ENCODE measurements at places on chromosomes 1 and 21.

DNA sequence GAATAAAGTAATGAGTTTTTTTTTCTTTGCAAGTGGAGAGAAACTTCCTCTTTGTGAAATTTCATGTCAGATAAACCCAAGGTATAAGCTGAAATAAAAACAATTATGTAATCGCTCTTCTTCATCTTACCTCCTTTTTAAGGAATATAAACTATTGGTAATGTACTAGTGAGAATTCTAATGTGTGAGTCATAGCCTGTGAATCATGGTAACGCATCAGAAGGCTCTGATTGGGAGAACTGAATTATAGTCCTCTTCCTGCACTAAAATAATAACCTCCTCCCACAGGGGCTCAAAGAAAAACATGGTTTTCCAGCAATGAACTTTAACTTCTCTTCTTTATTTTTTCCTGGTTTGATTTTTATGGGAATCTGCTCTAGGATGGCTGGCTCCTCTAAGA is 57.1 kb upstream of the COX20 start:
- peak; percentile 38 for DNase-seq

- no peak for DNase-seq
Measured at GRCh38 chr1:54294887-54295286, 94.9 kb downstream of the MRPL37 start.

GRCh38 chr1:160954158-160955104 is at the start of gene ITLN2:
Gene ITLN2 (minus strand): TSS chr1:160954809. CDS start chr1:160954741, 68 bp downstream.
- peak; percentile 6 for DNase-seq

GRCh38 chr21:42918291-42918690 is 7.1 kb downstream of the ERVH48-1 start:
- no peak for DNase-seq

DNA sequence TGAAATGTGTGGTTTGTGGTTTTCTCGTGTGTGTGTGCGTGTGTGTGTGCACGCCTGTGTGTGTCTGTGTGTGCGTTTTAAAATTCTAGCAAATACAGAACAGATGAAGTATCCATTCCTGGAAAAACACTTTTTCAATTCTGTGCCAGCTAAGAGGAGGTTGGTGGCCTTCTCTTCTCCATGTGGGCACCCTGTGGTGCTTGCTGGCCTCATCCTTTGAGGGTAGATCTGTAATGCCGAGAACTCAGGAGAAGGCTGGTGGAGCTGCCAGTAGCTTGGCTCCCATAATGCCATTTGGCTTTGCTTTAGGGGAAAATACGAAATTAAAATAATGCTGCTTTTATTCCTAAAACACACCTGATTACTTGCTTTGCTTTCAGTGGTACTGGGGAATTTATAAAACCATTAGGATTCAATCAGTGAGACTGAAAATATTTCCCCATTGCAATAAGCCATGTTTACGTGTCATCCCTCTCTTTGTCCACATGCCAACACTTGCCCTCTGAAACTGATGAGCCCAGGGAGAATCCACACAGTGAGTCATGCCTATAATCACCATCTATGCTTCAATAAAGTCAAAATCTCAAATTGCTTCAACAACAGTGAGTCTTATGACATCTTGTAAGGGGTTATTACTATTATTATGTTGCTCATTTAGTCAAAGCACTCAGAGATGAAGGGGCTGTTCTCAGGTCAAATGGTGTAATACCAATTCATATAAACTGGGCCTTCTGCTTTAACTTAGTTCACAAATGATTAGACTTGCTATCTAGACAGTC is 39.2 kb downstream of the ABCA4 start:
- peak; percentile 91 for DNase-seq

- DNase-seq = no peak
Measured at GRCh38 chr1:27981145-27981544, 21.4 kb downstream of the XKR8 start.

- no peak for DNase-seq
Measured at GRCh38 chr1:48228156-48228555, 5.6 kb downstream of the SLC5A9 start.

DNA sequence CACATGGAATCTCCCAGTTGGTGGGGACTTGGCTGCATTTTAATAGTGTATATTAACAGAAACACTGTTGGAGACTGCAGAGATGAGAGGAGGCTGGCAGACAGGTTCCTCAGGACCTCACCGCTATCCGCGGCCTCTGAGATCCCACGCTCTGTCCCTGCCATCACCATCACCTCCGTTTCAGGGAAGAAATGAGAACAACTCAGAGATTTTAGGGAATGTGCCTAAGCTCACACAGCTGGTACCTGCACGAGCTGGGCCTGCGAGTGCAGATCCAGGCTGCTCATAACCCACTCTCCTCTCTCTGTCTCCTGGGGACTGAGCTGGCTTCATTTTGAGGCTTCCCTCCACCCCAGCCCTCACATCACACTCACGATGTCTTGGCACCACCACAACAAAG is 62.0 kb downstream of the UMODL1 start:
- no peak for DNase-seq

- DNase-seq = no peak
Measured at GRCh38 chr21:42839271-42840231, 39.8 kb downstream of the WDR4 start.

- no peak for DNase-seq
Measured at GRCh38 chr1:47225430-47226100, 6.5 kb downstream of the TAL1 start.

DNA sequence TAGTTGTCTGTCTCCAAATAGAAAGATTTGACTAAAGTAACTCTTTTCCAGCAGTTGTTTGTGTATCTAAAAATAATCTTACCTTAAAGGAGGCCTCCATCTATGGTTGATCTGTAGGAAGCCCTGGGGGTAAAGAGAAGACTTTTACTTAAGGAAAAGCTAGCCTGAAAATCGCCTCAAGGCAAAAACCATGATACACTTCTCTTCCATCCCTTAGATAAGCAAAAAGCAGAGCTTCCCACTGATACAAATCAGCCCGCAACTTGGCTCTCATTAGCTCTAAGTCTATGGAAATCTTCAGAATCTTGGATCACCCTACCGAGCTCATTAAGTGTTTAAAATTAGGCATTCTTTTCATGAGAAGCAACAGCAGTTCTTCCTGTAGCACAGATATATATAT is 576.9 kb upstream of the PTBP2 start:
- no peak for DNase-seq

DNA sequence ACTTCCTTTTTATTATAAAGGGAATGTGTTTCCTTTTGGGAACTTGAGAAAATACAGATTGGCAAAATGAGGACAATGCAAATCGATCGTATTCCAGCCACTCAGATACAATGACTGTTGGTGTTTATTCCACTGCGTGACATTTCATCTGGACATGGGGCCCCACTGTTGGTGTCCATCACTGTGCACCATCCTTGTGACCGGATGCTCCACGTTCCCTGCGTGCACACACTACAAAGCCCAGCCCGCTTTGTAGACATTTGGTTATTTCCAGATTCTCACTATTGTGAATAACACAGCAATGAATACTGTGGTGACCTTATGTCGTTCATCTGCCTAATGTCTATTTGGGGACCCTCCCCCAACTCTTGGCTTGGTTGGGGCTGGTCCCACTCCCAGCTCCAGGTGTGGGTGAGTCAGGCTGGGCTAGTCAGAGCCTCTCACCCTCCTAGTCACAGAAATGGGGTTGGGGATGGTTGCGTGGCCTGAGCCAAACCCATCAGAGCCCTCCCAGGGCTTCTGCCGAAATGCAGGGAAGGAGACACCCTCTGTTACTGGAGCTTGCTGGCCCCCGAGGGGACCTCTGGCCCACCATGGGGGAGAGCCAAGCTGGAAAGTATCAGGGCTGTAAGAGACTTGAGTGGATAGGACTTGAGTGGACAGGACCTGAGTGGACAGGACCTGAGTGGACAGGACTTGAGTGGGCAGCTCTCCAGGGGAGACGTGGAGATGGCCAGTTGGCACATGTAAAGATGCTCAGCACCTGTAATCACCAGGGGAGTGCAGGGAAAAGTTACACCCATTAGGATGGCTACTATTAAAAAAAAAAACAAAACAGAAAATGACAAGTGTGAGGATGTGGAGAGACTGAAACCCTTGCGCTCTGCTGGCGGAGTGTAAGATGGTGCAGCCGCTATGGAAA is 57.1 kb upstream of the ADARB1 start:
- DNase-seq = no peak

DNA sequence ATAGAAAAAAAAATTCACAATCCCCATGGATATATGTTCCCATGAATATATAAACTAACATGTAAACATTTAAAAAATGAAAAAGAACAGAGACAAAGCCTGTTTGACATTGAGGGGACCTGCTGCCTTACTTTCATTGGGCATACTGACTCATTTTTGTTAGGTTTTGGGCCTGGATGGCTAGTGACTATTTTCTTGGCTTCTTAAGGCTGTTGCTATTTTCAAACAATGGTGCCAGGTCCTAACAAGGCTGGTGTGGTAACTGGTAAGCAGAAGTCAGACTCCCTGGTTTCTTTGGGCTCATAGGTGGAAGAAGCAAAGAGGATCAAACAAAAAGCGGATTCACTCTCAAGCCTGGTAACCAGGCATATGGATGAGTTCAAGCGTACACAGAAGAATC is 51.0 kb downstream of the LAMC2 start:
- no peak for DNase-seq

GRCh38 chr1:180670681-180671080 is 38.9 kb downstream of the XPR1 start:
- no peak for DNase-seq

DNA sequence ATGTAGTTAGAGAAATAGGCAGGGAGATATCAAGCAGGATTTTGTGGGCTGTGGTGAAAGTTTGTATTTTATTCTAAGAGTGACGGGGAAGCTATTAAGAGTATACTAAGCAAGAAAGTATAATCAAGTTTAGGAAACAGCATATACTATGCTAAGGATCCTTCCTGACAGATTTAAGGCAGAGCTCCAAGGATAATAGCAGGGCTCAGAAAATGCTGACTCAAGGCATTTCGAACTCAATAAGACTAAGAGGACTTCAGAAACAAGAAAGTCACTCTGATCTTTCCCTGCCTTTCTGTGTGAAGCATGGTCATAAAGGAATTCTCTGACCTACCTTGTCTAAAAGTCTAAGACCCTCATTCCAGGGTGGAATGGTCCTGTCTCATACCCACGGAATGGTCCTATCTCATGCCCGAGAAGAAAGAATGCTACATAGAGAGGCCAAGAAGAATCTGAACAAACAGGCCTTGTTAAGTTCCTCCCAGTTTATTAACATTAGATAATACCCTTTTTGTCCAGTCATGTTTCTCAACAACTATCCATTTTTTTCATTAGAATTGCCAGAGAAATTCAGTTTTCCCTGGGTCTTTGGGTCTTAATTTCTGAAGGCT is 59.1 kb downstream of the HFM1 start:
- DNase-seq = no peak

GRCh38 chr21:34675871-34676270 is 7.1 kb downstream of the CLIC6 start:
- DNase-seq = no peak

GRCh38 chr1:113003751-113004690 is 48.0 kb upstream of the SLC16A1 start:
- no peak for DNase-seq

- no peak for DNase-seq
Measured at GRCh38 chr1:150999051-150999674, 7.5 kb downstream of the MINDY1 start.

DNA sequence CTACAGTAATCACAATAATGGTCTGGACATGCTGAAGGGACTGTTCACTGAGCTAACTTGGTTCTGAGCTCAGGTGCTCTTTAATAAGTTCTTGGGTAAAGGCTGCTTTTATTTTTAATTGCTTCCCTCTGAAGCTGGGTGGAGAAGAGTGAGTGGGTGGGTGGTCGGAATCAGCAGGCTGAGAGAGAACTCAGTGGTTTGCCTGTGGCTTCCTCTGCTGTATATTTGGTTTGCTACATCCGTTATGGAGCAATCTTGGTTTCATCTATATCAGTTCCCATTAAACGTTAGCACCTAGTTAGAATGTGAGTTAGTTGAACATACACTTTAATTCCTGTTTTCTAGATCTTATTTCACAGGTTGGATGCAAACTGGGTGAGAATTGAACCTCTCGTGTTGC is 23.3 kb downstream of the CNIH4 start:
- no peak for DNase-seq

GRCh38 chr1:15682936-15683341 is 1.2 kb upstream of the PLEKHM2 start:
- DNase-seq = no peak

- no peak for DNase-seq
Measured at GRCh38 chr1:152645146-152645545, 18.0 kb upstream of the LCE2D start.

- DNase-seq = no peak
Measured at GRCh38 chr1:158972841-158973240, 36.9 kb upstream of the IFI16 start.

DNA sequence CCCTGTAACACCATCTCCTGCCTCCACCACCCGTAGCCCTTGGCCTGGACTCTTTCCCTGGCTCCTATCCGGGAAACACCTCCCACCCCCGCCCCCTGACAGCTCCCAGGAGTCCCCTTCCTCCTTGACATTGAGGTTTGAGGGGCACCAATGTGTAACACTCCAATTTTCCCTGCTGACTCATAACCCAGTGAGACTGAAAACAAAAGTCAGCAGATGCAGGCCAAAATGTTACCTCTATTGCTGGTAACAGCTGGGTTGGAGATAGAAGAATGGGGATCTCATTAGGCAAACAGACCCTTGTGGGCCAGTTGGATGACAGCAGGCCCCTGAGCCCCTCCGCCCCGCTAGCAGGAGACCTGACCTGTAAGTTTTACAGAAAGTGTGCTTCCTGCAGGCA is 237.2 kb downstream of the KAZN start:
- DNase-seq = no peak

DNA sequence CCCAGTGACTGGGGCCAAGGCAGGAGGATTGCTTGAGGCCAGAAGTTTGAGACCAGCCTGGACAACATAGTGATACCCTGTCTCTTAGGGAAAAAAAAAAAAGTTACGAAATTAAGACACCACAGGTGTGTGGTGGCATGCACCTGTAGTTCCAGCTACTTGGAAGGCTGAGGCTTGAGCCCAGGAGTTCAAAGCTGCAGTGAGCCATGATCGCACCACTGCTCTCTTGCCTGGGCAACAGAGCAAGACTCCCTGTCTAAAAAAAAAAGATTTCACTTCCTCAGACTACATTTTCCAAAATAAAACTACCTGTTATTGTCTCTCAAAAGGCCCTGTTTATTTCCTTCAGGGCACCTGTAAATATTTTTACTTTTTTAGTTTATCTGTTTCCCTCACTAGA is 4.7 kb upstream of the STK40 start:
- DNase-seq = no peak

DNA sequence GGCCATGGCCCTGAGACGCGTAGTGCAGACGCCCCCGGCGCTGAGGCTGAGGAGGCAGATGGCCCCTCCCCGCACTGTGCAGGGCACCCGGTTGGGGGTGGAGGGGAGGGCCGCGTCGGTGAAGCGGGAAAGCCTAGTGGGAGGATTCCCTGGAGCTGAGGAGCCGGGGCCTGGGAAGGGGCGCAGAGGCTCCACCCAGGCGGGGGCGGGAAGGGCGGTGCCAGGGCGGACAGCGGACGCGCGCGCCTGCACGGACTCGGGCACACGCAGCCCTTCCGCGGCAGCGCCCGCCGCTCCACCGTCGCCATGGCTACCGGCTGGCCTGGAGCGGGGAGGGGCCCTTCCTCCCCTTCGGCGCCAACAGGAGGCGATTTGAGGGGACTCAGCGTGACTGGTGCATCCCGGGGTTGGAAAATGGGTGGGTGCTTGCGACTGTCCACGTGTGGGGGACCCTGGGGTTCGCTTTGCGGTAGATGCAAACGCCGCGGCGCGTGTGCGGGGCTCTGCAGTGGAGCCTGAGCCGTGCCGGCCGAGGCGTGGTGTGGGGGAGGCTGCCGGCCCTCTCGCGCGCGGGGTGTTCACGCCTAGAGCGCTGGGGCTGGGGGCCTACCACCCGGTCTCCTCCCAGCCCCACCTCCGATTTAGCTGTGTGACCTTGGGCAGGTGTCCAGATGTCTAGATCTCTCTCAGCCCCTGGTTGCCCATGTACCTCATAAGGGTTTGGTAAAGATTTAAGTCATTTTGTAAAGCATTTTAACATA is 35.1 kb downstream of the PTPRF start:
- DNase-seq = no peak
